CD14-positive monocyte (primary cell): ENCODE measurements at places on chromosomes 5 and 9.
A peak's percentile ranks its signal among the peaks of the same experiment; 100 is the strongest.

GRCh38 chr5:137113939-137114338, 385.2 kb downstream of the SPOCK1 start:
- no peak for DNase-seq

- DNase-seq: no peak
Observed at GRCh38 chr5:64384765-64385164, 121.0 kb upstream of the RGS7BP start.

DNA sequence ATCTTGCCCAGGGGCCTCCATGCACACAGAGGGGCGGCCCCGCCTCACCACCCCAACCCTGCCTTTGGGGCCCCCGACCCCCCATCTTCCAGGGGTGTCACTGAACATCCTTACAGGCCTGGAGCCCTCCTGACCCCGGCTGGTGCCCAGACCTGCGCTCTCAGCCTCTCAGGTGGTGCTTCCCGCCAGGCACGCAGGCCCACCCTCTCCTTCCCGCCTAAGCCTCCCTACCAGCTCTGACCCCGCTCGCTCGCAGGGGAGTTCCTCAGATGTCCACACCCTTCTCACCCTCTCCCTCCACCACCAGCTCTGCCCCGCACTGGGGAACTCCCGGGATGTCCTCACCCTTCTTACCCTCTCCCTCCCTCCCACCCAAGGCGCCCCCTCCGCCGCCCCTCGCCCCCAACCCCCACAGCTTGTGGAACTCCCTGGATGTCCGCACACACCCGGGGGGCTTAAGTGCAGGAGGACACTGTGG, 12.3 kb upstream of the QRFP start:
- DNase-seq: no peak

DNA sequence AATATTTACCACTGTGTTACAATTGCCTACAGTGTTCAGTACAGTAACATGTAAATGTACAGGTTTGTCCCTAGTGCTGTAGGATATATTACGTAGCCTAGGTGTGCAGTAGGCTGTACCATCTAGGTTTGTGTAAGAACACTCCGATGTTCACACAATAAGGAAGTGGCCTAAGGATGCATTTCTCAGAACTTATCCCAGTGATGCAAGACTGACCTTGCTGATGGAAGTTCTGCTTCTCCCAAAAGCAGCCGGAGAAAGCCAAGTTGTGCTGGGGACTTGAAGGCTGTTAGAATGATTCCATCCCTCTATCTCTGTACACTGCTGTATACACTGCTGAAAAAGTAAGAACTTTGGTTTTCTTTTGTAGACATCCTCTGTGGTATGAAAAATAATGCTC, 21.6 kb downstream of the NEUROG1 start:
- no peak for DNase-seq

DNA sequence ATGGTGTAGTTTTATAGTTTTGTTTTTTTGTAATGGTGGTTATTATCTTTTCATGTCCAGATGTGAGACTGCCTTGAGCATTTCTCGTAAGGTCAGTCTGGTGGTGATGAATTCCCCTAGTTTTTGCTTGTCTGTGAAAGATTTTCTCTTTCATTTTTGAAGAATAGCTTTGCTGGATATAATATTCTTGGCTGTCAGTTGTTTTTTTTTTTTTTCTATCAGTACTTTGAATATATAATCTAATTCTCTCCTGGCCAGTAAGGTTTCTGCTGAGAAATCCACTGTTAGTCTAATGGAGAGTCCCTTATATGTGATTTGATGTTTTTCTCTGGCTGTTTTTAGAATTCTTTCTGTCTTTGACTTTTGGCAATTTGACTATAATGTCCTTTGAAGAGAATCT, 106.9 kb downstream of the CARTPT start:
- DNase-seq: no peak

- DNase-seq: no peak
Observed at GRCh38 chr5:84379749-84380148, 4.9 kb downstream of the EDIL3 start.

DNA sequence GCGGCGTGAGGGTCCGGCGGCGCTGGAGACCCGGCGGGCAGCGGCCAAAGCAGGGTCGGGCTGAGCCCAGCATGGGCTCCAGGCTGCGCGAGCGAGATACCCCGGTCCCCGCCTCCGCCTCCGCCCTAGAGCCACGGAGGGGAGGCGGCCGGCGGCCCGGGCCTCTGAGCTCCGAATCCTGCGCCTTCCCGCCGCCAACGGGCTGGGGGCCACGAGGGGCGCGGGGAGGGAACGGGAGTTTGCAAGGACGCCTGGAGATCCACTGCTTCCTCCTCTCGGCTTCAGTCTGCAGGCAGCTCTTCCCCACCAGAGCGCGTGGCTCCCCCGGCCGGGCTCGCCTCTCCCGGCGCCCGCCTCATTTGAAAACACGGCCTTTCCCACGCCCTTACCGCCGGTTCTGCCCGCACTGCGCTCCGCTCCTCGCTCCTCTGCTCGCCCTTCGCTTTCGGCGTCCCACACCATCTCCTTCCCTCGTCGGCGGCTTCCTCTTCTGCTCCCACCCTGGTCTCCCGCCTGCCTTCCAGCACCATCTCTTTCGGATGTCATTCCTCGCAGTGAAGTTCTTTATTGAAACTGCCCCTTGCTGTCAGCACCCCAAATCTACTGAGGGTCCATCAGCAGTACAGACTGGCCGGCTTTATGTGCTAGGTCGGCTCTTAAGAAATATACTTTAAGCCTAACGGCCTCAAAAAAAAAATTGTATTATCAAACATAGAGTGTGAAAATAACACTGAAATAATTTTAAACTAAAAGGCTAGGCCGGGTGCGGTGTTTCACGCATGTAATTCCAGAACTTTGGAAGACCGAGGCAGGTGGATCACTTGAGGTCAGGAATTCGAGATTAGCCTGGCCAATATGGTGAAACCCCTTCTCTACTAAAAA, 105.0 kb upstream of the FAM120A start:
- no peak for DNase-seq

DNA sequence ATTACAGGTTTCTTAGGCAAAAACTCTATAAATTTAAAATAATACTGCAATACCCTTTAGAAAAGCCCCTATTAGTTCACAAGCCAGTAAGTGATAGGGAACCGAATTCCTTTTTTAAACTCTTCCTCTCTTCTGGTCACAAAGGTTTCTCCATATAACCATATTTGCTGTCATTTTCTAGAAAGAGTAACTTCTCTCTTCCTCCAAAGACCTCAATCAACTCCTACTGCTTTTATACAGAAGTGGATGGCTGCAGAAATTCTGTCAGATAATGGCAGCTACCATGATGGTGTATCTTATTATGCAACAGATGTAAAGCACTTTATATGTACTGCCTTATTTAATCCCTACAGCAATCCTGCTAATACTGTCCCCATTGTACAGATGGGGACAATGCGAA, 6.2 kb downstream of the TUT7 start:
- DNase-seq: peak; percentile 32

DNA sequence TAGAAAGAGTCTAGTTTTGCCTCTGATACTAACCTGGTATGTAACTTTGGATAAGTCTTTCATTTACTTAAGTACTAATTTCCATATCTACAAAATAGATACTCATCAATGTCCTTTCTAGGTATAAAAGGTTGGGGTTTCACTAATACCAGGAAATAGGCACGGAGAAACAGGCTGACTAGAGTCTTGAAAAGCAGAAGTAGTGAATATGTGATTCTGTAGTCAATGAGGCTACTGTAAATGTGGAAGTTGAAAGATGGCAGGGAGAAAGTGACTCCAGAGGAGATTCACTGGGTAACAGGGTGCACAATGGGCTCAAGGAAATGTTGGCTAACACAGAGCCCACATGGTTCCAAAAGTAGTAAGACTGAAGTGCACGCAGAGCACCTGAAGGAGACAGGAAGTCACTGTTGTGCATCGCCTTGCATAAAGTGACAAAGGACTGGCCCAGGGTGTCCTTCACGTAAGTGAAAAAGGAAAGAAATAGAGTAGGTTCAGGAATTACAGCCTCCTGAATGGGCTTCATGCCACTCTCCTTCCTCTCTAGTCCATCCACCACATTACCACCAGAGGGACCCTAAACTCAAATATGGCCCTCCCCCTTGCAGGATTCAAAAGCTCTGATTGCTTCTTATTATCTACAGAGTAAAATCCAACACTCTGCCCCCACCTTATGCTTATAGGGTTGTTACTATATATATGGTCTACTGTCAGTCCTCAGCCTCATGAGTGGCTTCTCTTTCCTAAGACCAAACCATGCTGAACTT, 288.0 kb upstream of the SMARCA2 start:
- DNase-seq: no peak

GRCh38 chr5:43851741-43852140, 248.8 kb downstream of the NNT start:
- DNase-seq: no peak

DNA sequence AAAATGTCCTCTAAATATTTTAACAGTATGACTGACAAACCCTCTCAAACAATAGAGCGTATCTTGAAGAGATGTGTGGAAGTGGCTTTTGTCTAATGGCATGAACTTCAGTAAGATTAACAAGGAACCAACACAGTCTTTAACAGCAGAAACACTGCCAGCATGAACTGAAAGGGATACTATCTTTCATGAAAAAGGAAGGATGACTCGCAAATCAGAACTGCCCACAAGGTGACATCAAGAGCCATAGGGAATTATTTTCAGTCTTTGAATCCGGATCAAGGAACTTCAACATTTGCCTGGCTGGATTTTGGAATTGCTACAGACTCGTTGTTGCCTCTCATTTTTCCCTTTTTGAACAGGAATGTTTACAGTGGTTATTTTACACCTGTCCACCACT, 5.1 kb upstream of the HEXB start:
- no peak for DNase-seq

DNA sequence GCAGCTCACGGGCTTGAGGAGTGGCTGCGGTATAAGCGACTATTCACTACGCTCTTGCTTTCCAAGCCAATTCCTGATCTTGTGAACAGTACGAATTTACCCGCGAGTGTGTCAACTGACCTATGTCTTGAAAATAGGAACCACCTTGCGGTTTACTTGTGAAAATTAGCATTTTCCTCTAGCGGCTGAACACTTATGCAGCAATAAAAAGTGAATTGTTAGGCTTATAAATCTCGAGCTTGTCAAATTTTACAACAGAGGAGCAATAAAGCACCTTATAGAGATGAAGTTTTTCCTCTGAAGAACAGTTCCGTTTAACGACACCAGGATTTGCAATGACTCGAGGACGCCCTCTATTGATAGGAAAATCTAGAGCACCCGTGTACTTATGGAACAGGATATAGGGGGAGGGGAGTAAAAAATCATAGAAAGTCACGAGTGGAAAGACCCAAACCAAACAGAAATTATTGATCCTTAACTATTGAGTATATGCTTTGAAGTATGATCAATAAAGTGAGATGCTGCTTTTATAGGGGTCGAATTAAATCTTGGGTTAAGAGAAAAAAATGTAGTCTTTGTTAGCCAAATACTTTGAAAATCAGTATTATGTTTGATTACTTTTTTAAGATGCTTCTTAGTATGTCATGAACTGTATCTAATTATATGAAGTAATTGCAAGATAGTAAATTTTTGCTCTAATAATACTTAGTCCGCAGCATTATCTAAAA, 1.9 kb upstream of the RGMB start:
- peak; percentile 66 for DNase-seq

GRCh38 chr9:132800038-132800648, 77.9 kb downstream of the AK8 start:
- peak; percentile 35 for DNase-seq

GRCh38 chr5:377326-377981, 55.9 kb downstream of the AHRR start:
- no peak for DNase-seq

DNA sequence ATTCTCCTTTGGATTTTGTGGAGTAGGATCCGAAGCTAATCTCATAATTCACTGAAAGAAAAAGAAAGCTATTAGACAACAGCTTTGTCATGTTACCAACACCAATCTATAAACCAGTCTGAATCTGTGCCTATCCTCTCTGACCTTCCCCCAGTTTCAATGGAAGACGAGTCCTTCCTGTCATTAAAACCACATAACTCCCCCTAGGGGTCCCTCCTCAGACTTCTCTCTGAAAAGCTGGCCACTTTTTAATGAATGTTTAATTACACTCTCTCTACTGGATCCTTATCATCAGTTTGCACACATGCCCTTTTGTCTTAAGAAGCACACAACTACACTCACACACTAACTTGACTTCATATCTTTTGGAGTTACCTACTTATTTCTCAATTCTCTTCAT, 98.0 kb upstream of the TSLP start:
- DNase-seq: no peak

DNA sequence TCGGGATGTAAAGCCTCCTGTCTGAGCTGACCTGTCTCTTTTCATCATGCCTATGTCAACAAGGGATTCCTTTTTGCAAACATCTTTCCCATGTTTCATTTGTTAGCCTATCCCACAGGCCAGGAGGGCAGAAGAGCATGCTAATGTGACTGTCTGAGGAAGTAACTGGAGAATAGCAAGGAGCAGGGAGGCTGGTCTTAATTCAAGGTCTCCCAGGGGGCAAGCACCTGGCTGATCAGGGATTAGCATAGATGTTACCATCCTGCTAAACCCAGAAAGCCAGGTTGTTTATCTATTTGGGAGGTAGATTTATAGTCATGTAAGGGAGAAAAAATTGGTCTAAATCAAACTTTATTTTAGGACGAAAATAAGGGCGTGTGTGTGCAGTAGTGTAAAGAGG, 36.7 kb upstream of the MAP1B start:
- DNase-seq: no peak

DNA sequence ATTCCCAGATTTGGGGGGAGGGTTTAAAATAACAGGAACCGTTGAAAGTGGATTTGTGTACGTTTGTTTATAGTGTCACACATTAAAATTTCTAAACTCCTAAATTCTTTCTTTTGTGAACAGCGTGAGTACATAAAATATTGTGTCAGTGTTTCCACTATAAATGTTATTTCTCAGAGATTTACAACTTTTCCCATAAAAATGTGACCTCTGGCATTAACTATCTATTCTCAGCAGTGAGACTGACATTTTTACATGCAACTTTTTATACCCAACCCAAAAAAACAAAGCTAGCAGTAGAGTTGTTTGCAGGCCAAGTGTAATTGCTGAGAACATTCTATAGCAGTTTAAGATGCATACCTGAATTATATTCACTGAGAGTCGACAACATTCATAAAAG, 757.0 kb upstream of the ADAMTS16 start:
- no peak for DNase-seq

DNA sequence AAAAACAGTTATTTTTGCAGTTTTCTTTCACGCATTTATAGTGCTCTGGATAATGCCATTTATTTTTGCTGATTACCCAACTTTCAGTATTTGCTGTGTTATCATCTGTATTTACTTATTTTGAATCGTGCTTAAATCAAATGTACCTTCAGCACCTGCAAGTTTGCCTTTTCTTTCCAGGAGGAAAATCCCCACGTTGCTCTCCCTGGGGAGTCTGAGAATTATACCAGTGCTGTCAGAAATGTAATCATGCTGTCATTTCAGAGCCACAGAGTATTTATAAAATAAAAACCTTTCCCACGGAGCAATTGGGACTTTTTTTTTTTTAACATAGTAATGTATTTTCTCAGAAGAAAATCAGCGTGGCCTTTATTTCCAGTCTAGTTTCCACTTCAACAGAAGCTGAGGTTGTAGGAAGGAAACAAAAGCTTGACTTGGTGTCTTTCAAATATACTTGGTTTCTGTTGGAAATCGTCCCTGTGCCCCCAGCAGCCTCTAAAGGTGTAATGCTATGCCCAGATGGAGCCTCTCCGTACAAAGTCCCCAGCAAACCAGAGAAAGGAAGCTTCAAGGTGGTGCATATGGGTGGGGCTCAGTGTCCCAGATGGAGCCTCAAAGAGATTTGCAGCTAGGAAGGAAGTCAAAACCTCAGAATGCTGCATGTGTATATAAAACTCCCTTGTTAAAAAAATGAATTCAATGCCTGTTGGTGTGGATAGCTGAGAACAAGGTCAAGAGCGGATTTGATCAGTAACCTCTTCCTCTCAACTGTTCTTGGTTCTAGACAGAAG, 2.1 kb downstream of the GPR150 start:
- no peak for DNase-seq

GRCh38 chr5:37721447-37721871, 118.4 kb downstream of the GDNF start:
- DNase-seq: peak; percentile 53
